ENCODE measurements at places on chromosomes 12 and 14.

- peak; percentile 29 for DNase-seq
Observed at GRCh38 chr12:46153268-46153872, 115.5 kb downstream of the SLC38A1 start.

DNA sequence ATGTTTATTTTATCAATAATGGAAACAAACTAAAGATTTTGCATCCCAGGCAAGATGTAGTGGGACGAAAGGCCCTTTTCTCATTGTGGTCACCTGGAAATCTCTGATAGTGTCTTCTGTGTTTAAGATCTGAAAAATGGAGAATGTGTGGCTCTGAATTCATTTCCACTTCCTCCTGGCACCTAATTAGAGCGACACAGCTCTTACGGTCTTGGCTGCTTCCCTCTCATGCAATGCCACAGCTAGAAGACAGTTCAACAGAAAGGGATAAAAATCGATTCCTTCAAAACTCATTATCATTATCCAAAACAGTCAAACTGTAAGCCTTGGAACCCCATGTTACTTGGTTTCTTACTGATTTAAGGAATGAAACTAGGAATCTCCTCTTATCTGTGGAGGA is 9.3 kb downstream of the ST8SIA1 start:
- DNase-seq: no peak

- DNase-seq: no peak
Observed at GRCh38 chr14:32608857-32609256, 279.8 kb downstream of the AKAP6 start.

DNA sequence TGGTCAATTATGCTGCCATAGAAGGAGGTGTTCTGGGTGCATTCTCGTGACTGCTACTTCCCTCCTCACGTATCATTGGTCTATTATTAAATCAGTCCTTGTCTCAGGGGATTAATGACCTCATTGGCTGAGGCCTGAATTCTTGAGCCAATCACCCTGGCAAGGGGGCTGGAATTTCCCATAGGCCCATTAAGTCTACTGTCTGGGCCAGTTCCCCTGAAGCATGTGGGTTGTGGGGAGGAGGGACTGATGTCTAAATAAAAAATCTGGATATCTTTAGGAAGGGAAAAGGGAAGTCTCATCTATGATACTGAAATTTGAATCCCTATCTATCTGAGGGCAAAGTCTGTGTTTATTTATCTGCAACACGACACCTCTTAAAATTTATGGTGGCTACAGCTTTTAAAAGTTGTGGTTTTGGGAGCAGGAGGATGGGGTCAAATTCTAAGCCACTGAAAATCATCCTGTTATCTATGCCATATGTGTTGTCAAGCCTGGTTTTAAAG is 71.9 kb downstream of the DYRK2 start:
- no peak for DNase-seq

GRCh38 chr12:51318846-51319599 is 5.0 kb downstream of the BIN2 start:
- DNase-seq: peak; percentile 79

DNA sequence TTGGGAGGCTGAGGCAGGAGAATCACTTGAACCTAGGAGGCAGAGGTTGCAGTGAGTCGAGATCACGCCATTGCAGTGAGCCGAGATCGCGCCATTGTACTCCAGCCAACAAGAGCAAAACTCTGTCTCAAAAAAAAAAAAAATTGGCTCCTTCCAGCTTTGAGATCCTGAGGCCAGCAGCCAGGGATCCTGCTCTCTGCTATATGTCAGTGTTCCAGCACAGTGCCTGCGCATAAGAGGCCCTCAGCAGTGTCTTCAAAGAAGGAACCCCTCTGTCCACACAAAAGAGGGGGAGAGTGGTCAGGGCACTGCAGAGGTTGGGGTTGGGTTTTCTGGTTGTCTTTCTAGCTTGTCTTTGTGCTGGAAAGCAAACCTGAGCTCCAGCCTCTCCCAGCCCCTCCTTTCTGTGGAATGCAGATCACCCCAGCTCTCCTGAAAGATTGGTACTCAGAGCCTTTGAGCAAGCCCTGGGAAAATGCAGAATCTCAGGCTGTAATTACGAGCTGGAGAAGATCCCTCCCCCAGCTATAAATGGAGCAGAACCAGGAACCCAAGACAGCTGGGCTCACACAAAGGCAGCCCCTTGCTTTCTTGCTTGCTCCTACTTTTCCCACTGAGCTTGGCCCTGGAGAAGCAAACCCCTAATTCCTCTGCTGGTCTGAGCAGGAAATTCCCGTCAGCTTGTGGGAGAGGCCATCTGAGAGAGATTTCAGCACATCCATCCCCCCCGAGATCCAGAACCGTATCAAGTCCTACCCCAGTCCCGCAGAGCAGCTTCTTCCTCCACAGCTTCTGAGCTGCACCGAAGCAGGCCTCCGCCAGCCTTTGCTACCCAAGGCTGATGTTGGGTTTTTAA is 205.7 kb downstream of the ZFP36L1 start:
- no peak for DNase-seq

DNA sequence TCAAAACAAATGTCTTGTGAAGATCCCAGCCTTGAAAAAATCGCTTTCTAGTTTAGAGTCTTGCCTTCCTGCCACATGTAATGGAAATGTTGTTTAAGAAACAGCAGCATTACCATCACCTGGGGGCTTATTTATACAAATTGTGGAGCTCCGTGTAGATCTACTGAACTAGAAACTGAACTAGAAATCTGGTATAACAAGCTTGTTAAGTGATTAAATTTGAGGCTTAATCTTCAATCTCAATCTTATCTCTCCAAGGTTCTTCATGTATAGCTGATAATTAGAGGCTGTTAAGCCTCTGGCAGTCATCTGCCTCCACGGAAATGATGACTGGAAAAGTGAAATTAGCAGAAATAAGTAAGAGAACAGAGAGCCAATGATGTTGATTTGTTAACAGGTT is 92.0 kb upstream of the FGD4 start:
- DNase-seq: no peak

DNA sequence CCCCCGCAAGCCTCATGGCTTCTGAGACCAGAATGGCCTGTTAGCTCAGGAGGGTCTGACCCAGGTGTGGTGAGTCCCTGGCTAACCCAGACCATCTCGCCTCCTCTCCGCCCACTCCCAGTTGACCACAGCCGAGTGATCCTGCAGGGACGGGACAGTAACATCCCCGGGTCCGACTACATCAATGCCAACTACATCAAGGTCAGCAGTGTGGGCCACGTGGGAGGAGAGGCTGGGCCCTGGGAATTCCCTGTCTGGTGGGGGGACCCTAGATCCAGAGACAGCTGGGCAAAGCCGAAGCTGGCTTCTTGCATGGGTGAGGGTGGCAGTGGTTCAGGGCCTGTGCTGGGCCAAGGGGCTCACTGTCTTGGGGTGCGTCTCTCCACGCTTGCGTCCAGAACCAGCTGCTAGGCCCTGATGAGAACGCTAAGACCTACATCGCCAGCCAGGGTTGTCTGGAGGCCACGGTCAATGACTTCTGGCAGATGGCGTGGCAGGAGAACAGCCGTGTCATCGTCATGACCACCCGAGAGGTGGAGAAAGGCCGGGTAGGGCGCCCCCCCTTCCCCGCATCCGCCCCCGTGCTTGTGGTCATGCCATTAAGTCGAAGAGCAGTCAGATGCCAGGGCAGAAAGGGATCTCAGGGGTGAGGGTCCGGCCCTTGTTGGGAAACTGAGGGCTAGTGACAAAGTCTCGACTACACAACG is 5.0 kb downstream of the PTPN6 start:
- no peak for DNase-seq

DNA sequence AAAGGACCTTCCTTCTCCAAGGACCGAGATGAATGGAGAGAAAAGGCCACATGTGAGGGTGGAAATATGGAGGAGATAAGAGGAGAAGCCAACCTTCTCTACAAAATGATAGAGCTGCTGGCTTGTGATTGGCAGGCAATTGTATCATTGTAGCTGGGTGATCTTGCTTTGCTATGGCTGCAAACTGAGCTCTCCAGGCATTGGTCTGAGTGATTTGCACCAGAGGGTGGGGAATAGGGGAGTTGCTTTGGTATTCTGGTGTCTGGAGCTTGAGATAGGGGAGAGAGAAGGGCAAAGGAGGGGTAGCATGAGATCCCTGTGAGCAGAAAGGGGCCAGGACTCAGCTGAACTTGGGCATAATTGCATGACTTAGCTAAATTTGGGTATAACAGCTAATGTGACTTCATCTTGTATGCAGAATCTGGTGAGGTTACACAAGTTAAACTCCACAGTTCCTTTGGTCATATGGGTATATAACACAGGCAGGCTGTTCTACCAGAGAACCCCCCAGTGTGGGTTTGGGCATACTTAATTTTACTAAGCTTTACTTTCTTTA is 72.0 kb downstream of the FOS start:
- no peak for DNase-seq

DNA sequence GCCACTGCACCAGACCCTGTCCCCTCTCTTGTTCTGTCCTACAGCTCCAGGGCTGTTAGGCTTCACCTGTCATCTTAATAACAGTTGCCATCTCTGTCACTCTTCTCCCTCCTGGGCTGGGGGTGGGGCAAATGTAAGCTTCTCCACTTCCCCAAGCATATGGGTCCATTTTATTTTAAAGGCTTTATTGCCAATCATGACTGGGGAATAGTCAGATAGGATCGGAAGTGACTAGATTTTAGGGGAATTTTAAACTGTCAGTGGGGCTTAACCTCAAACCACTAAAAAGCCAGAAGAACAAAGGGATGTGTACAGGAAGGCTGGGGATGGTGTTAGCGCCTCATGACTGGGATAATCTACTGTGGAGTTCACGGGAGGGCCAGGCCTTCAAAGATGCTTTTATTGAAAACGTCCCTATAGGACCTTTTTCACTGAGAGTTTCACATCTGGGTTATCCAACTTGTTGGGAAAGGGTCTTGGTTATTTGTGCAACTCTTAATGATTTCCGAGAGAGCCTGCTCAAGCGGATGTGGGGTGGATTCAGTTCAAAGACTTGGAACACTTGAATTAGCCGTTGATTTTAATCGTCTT is 41.6 kb downstream of the CHST11 start:
- peak; percentile 47 for DNase-seq

- no peak for DNase-seq
Observed at GRCh38 chr14:34035177-34035933, 84.5 kb upstream of the EGLN3 start.

- no peak for DNase-seq
Observed at GRCh38 chr12:57722716-57723629, 15.6 kb downstream of the AGAP2 start.

DNA sequence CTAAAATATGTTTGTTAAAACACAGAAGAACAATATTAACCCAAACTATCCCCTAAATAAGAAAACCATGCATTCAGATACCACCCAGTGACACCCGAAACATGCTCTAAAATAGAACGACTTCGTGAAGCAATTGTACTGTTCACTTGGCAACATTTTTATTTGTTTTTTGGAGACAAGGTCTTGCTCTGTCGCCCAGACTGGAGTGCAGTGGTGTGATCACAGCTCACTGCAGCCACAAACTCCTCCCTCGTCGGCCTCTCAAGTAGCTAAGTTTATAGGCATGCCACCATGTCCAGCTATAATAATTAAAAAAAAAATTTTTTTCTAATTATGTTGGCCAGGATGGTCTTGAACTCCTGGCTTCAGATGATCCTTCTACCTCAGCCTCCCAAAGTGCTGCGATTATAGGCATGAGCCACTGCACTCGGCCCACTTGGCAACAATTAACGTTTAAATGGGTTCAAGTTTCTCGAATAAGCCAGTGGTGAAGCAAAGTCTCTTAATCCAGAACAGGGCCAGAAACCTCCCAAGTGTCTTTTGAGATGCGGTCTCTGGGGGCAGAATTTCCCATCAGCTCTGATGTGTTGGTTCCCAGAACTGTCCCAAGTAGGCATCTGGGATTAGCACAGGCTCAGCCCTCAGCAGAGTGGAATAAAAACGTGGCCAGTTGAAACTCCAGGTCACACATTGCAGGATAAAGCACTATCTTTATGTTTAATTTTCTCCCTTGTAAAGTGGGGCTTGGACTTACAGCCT is 74.5 kb downstream of the TMCC3 start:
- DNase-seq: no peak

DNA sequence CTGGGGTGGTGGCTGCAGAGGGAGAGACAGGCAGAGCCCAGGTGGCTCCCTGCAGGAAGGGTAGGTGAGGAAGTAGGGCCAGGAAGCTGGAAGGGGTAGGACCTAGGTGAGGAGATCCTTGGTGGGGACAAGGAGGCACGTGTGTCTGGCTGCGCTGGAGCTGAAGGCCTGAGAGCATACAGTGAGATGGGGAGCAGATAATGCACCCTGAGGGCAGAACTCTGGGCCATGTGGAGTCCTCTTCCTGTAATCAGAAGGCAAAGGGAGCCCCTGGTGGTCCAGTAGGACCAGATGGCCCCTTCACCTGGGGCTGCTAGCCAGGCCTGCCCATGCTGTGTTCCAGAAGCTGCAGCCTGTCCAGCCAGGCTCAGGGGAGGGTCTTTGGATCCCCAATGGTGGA is 15.3 kb upstream of the KRT80 start:
- DNase-seq: no peak

GRCh38 chr12:62919838-62920237 is 15.1 kb downstream of the PPM1H start:
- DNase-seq: no peak

DNA sequence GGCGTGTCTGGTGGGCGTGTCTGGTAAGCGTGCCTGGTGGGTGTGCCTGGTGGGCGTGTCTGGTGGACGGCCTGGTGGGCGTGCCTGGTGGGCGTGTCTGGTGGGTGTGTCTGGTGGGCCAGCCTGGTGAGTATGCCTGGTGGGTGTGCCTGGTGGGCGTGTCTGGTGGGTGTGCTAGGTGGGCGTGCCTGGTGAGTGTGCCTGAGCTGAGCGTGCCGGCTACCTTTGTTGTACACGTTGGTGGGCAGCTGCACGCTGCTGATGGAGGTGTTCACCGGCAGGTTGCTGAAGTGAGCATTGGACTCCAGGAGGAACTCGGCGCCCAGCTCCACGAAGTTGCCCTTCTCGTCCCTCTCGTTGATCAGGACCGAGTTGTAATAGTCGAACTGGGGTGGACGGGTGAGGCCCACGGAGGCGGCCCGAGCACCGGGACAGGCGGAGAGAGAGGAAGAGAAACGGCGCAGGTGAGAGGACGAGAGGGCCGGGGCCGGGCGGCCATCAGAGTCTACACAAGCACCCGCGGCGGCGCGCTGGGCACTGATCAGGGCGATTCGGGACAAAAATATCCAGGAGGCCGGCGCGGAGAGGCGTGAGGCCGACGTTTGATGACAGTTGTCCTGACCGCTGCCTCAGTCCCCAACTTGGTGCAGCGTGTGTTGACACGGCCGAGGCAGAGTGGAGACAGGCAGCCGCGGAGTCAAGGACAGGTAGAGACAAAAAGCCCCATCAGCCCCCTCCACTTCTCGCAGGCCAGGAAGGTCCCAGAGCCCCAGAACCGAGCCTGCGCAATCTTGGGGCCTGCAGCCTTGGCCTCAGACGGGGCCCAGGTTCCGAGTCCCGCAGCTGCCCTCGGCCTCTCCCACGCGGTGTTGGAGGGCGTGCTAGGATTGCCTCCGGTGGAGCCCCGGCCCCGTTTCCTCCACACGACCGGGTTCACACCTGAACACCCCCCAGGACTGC is 10.5 kb downstream of the CACNA2D4 start:
- no peak for DNase-seq

- no peak for DNase-seq
Observed at GRCh38 chr14:96066976-96067375, 27.8 kb downstream of the C14orf132 start.

DNA sequence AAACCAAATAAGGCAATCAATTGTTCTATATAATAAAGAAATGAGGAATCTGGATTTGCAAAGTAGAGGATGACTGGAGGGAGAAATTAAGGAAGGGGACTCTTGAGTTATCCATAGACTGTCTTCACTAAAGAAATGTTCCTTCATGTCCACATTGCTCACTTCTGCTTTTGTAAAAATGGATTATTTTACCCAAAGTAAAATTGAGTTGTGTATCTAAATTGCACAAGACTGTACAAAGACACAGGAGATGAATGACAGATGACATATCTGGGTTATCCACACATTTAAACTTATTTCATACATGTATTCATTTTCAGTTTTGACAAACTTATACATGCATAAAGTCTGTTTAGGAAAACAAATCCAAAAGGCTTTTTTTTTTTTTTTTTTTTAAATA is 11.3 kb downstream of the ATP2B1 start:
- no peak for DNase-seq

All from CD4-positive, alpha-beta T cell treated with Interleukin-6 at 100 ng/mL for 8 hours (primary cell).